ENCODE measurements at places on chromosomes 5 and 9.

DNA sequence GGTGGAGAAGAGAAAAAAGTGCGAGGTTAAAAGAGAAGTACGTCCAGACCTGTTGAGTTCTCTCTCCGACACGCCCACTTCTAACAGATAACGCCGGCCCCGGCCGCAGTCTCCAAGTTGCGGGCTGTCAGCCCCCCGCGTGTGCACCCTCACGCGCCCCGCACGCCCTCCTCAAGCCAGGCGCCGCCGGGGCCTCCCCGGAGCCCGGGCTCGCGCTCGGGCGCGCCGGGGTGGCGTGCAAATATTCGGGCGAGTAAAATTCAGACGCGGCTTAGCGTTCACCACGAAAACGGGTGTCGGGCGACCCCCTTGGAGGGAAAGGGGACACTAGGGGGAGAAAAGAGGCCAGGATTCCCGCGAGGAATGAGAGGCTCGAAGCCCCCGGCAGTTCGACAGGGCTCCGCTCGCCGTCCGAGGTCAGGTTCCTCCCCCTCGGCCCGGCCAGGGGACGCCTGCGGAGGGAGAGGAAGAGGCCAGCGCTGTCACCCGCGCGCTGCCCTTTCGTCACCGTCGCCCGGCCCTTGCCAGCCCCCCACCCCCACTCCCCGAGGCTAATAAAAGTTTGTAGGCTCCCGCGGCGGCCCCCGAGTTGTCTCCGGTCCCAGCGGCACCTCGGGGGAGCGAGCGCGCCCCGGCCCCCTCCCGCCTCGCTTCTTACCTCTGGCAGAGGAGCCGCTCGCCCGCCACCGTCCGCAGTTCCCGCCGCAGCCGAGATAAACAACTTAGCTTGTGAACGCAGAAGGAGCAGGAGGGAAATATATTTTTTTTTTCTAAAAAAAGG lies 743 bp downstream of the NR3C1 start:
- peak; percentile 49 for DNase-seq

GRCh38 chr9:105297442-105298075 lies 53.1 kb downstream of the SLC44A1 start:
- DNase-seq, result no peak

DNA sequence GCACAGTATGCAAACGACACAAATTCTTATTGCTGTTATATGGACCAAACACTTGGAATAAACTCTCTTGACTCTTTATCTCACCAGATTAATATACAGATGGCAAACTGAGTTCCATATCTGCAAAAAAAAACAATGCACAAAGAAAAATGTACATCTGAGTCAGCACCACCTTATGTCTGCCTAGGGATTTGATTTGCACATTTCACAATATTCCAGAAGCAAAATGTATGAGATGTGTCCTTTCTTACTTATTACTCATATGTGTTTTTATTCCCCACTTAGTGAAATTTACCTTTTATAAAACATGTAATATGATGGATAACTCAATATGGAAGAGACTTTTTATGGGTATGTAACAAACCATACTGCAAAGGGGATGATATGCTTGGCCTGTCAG lies 236.9 kb downstream of the GLIS3 start:
- DNase-seq, result no peak

DNA sequence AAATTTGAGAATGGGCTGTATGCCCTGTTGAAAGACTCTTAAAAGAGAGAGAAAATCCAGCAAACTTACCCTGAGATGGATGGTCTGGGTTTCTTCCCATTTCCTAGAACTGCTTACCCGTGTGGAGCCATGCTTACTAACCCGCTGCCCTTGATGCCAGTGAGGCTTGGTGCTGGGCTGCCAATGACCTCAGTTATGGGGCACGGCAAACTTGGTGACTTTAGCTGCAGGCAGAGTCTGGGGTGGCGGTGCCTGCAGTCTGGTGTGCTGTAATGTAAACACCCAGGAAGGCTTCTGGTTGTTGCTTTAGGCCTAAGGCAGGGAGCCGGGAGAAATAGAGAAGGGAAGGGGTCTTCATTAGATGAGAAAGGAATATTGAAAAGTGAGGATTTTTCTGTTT lies 7.3 kb upstream of the TENT4A start:
- no peak for DNase-seq

DNA sequence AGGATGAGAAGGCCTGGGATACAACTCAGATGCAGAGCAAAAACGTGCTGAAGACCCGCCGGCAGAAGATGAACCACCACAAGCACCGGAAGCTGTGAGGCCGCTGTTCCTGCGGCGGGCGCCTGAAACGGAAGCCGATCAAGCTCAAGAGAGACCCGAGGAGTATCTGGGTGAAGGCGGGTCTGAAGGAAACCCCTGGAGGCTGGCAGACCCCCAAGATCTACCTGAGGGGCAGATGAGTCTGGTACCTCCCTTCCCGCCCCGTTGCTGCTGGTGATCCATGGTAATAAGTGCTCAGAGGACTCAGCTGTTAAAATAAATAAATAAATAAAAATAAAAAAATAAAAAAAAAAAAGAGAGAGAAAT lies 89.3 kb downstream of the BASP1 start:
- no peak for DNase-seq

DNA sequence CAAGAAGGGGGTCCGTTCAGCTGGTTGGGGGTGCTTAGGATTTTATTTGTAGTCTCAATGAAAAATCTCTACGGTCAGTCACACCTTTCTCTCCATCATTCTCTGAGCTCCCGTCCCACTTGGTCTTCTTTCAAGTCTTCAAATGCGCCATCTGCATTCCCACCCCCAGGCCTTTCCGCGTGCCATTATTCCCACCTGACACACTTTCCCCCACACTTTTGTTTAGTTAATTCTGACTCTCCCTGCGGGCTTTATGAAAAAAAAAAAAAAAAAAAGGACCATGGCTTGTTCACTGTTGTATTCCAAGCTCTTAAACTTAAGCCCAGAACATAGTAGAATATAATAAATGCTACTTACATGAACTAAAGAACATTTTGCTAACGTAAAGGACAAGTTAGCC lies 11.7 kb upstream of the OR5C1 start:
- DNase-seq, result no peak

DNA sequence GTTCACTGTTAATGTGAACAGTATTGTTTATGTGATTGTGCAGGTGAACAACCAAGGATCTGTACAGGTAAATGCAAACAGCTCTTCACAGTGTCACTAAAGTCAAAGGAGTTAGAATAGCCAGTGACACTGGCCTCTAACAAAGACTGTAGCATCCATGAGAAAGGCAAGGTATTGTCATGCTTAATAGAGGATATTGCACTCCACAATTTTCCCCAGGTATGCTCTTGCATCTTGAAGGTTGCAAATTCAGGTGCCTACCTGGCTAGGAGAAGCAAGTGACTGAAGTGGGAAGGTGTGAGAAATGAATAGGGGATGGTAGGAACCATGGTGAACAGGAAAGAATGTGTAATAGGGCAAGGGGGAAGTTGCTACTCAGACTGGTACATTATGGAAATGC lies 101.2 kb upstream of the EFNA5 start:
- no peak for DNase-seq

DNA sequence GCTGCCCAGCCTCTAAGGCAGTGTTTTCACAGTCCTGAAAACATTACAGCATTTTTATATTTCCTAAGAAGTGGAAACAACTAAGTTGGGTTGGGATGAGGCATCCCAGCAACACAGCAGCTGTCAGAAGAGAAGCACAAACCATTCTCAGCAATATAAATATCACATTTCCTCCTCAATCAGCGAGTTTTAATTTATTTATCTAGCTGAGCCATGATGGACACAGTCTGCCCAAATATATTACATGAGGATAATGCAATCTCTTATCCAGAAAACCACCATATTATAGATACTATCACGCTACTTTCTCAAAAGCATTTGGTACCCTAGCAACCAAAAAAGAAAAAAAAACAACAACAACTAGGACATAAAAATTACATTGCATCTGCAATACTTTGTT lies 158.5 kb downstream of the FSTL4 start:
- DNase-seq, result no peak

GRCh38 chr5:176959051-176959450 lies 47.5 kb downstream of the UIMC1 start:
- no peak for DNase-seq

DNA sequence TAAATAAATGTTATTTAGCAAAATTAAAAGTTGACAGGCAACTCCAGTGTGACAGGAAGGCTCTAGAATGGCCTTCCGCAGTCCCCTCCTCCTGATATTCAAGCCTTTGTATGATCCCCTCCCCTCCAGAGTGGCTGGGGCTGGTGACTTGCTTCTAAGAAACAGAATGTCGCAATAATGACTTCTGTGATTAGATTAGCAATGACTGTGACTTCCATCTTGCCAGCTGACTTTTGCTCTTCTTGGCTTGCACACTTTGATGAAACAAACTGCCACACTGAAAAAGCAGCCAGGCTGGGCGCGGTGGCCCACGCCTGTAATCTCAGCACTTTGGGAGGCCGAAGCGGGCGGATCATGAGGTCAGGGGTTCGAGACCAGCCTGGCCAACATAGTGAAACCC lies 106.5 kb upstream of the LARP1 start:
- no peak for DNase-seq

DNA sequence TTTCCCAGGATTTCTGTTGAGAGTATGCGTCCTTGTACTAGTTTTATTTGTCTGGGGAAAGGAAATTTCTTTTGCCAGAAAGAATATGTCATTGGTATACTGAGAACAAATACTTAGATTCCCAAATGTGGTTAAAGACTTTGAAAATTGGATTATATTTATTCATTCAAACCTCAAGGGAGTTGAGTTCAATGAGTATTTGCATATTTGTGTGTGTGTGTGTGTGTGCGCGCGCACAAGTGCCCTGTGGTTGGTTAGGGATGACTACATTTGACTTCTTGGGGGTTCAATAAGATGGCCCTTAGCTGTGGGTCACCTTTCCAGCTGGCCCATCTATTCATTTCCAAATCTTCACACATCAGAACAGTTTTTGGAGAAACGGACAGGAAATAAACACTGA lies 4.9 kb downstream of the RXFP3 start:
- no peak for DNase-seq

DNA sequence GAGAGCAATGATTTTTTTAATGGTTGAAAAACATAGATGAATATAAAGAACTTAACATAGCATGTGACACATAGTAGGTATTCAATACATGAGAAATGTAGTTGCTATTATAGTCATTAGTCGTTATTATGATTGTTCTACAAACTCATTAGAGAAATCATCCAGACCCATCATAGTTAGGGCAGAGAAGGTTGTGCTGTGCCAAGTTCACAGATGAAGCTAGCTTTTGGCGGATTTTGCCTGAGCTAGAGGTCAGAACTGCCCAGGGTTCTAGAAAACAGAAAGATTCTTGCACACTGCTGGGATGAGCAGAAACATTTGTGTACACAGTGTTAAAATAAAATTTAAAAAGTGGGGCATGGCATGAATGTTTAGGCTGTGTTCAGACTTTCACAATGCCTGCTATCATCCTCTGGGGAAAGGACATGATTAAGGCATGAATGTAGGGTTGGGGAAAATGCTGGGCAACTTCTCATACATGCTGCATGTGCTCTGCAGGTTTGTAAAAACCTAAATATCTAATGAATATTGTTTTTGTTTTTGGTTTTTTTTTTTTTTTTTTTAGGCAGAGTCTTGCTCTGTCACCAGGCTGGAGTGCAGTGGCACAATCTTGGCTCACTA lies 33.3 kb upstream of the RAD23B start:
- no peak for DNase-seq

DNA sequence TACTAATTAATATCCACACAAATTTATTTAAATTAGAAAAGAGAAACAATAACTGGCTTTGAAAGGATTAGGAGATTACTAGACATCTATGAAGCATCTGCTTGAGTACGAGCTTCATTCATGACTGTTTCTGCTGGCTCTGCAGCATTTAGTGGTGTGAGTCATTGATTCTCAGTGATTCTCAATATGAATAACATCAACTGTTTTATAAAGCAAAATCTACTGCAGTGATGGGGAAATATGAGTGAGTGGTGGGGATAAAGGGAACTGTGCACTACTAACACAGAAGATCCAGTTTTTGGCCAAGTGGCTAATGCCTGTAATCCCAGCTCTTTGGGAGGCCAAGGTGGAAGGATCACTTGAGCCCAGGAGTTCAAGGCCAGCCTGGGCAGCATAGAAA lies 8.4 kb downstream of the FNBP1 start:
- DNase-seq, result no peak

GRCh38 chr9:20363233-20363632 lies 259.1 kb downstream of the MLLT3 start:
- no peak for DNase-seq

- DNase-seq, result no peak
Measured at GRCh38 chr5:143041972-143042770, 272.0 kb downstream of the ARHGAP26 start.

- no peak for DNase-seq
Measured at GRCh38 chr9:121783521-121784507, 132.4 kb downstream of the DAB2IP start.

Data from 8988T (cell line).